ENCODE measurements at places on chromosomes 4 and X.

DNA sequence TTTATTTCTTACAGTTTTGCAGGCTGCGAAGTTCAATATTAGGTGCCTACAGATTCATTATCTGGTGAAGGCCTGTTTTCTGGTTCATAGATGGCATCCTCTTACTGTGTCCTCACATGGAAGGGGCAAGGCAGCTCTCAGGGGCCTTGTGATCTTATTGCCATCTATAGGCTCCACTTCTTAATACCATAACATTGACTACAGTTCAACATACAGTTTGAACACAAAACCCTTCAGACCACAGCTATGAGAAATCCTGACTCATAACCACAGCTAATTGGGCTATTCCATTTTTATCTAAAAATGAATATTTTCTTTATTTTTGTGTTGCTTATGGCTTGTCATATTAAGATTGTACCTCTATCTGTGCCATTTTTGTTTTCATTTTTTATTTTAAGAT, 72.3 kb downstream of the STAG2 start:
- no peak for DNase-seq

GRCh38 chrX:63282077-63282476, 69.1 kb downstream of the SPIN4 start:
- DNase-seq, result no peak

DNA sequence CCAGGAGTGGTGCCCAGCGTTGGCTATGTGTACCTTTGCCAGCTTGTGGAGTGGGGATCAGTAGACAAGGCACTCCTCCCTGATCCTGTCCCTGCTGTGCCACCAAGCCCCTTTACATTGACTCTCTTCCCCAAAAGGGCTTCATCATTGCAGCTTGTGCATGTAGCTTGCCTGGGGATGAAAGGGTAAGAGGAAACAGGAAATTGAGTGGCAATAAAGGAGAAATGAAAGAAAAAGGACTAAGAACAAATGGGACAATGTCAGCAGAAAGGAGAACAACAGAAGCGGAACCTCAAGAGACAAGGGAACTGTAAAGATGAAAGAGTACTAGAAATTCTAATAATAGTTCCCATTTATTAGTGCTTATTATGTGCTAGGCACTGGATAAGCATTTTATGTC, 8.7 kb upstream of the IL13RA1 start:
- no peak for DNase-seq

- DNase-seq, result no peak
These were observed 168.3 kb downstream of the SPRY1 start for GRCh38 chr4:123564758-123565346.

DNA sequence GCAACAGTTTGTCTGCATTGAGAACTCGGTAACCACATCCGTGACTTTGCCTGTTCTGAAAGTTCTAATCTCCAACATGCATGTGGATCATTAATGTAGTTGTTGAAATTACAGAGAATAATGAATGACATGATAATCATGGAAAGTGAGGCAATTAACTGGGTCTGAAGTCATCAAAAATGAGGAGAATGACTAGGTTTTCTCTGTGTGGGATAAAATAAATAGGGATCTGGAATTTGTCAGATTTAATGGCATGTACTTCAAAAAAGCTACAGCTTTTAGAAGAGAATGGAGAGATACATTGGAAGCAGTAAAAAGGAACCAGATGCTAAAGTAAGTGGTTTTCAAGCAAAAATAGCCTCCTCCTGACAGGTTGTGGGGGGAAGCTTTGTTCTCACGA, 59.3 kb downstream of the AFM start:
- DNase-seq, result no peak

- no peak for DNase-seq
These were observed 33.2 kb downstream of the LRPAP1 start for GRCh38 chr4:3498901-3499510.

DNA sequence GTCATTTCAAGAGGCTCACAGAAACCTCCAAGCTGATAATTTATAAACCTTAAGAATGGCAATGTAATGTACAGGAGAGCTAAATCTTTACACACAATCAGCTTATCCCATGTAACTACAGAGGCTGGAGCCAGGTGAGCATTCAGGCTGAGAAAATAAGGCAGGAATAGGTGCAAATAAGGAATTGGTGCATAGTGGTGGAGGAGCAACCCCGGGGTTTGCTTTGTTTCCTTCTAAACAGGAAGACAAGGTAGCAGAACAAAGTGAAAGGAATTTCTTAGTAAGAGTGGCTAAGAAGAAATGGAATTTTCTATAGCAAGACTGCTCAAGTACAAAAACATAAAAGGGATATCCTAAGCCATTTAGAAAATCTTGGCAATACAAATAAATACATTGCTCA, 82.4 kb downstream of the NR3C2 start:
- DNase-seq, result no peak

DNA sequence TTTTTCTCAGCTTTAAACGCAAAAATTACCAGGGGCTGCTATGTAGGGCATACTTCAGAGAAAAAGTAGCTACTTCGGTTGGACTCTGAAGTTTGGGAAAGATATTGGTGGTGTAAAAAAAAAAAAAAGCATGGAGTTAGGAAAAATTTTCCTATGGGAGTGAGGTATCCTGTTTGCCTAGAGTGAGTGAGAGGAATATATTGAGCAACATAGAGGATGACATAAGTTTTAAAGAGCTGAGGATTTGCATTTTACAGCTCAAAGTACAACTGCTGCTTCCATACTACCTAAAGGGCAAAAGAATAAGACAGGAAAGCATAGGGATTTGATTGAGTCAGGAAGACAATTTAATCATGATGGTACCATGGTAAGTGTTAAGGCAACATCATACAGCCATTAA, 7.3 kb downstream of the GPRASP1 start:
- DNase-seq, result no peak

DNA sequence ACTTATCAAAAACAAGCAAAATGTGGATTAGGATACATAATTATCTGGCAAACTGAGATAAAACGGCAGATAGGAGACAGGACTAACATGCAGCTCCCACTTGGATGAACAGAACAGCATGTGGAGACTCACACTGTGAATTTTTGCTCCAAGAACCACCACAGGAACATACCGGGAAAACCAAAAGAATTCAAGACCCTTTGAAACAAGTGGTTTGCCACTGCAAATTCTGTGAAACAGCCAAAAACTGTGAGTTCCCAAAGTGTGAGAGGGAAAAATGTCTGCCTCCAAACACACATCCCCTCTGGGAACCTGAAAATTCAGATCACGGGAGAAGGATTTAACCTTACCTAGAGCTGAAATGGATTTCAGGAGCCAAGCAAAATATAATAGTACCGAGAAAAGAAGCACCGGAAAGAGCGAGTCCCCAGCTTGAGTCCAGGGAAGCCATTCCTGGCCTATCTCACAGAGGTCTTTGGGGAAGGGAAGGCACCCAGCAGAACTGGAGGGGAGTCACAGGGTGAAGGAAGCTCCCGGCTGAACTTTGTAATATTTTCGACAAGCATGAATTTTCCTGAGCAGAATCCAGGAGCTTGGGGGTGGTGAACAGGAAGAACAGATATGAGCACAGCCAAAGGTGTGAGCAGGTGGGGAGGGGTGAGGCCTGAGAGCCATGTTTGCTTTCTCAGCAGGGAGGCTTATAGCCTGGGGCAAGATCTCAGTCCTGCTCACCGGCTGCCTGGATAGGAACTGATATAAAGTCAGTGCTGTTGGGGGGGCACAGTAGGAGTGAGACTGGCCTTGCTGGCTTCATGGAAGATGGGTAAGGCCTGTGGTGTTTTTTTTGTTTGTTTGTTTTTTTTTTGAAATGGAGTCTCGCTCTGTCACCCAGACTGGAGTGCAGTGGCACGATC, 23.9 kb downstream of the MANBA start:
- DNase-seq, result no peak

- peak; percentile 47 for DNase-seq
These were observed 57.1 kb upstream of the PJA1 start for GRCh38 chrX:69222103-69223090.

DNA sequence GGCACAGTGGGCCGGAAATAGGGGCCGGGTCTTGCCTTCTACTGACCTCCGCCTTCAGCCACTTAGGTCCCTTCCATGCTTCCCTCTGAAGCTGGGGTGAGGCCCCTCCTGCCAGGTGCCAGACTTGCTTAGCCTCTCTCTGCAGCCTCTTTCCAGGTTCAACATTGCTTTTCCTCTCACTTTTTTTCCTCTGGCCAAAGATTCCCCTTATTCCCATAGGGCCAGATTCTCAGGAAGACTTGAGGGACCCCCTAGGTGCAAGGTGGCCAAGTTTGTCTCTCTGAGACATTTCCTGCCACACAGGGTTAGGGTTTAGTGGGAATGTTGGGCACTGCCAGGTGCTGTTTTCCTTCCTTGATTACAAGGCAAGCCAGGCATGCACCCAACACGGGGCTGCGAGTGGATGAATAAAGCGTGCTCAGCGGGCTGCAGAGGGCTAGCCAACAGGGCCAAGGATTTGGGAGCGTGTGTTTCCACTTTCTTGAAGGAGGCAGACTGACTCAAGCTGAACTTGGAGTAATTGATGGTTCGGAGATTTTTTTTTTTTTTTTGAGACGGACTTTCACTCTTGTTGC, 7.6 kb upstream of the GJB1 start:
- DNase-seq, result no peak

GRCh38 chrX:104334971-104335370, 80.2 kb upstream of the ESX1 start:
- DNase-seq, result no peak

DNA sequence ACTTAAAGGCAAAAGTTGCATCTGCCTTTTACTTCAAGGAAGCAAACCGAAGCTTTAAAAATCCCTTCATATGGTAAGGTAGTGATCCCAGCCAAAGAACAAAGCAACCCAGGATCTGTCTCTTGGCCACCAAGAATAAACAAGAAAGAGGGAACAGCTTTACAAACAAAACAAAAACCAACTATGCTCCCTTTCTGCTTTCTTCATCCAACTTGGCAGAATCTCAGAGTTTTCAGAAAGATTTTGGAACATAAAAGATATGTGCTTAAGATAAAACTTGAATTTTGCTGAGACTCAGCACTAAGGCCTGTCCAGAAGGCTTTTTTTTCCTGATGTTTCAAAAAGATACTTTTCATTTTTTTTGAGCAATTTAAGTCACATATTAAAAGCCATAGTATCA, 94.0 kb downstream of the COL4A6 start:
- no peak for DNase-seq
